ENCODE measurements at places on chromosomes 5 and 9.

GRCh38 chr5:7208938-7209337 lies 187.0 kb upstream of the ADCY2 start:
- DNase-seq, result no peak

- DNase-seq, result no peak
Measured at GRCh38 chr5:6652025-6652424, 18.8 kb downstream of the SRD5A1 start.

- no peak for DNase-seq
Measured at GRCh38 chr5:149376104-149376503, 3.0 kb downstream of the IL17B start.

GRCh38 chr5:54523534-54523933 lies 6.0 kb downstream of the SNX18 start:
- no peak for DNase-seq

- DNase-seq, result no peak
Measured at GRCh38 chr5:143576711-143577484, 173.4 kb upstream of the NR3C1 start.

GRCh38 chr5:1292139-1292538 lies 2.7 kb downstream of the TERT start:
- no peak for DNase-seq

Data from activated naive CD4-positive, alpha-beta T cell (primary cell).